ENCODE measurements at places on chromosomes 5 and 9. TPM values are rescaled to one million over a fixed set of nuclear protein-coding genes. Genes with fewer than 3 reads are reported as not detected.

SLC31A2 gene
- 9.9 TPM for total RNA-seq

GNPDA1 gene
- total RNA-seq: 151 TPM

IL3 gene
- total RNA-seq: not detected

ALDH1A1 gene
- total RNA-seq: 0.71 TPM

SOWAHA gene
- total RNA-seq: 0.10 TPM

GARIN3 gene
- total RNA-seq: not detected

ECPAS gene
- 49.6 TPM for total RNA-seq

FOXE1 gene
- total RNA-seq: not detected

SYK gene
- not detected for total RNA-seq

PCDHGA10 gene
- 0.71 TPM for total RNA-seq

LRRTM2 gene
- not detected for total RNA-seq

SLC27A6 gene
- total RNA-seq: not detected

WWC1 gene
- 6.1 TPM for total RNA-seq

DDX4 gene
- total RNA-seq: not detected

CNTNAP3B gene
- total RNA-seq: 0.62 TPM

MPDZ gene
- 17.2 TPM for total RNA-seq

SNX30 gene
- total RNA-seq: 5.7 TPM

DPYSL3 gene
- total RNA-seq: 88.2 TPM

OBP2B gene
- not detected for total RNA-seq

DNA sequence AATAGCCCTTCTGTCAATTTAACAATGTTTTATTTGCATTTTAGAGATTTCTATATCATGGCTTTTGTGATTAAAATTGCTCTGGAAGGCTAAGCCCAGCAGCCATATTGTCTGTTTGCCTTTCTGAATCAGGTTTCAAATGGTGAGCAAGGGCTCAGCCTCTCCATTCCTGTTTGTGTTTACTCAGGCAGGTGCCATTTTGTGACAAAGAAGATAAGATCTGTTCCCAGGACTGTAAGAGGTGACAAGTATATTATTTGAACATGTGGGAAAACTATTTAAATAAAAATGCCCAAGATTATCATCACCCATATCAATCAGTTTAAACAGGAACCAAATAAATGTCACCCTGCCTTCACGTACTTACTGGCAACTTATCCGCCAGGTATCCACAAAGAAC, 641.3 kb upstream of the KLF4 start:
- DNase-seq: no peak

DNA sequence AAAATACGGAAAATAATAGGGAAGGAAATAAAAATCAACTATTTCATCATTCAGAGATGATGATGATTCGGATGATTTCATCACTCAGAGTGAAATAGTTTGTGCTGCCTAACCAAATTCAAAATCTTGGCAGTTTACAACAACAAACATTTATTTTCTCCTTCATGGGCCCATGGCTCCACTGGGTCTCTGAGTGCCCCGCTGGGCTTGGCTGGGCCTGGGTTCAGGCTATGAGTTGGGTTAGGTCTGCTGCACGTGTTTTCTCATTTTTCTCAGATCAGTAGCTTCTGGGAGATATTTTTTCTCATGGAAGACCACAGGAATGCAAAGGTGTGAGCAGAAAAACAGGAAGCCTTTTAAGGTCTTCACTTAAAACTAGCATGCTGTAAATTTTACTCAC, 24.0 kb upstream of the F2RL1 start:
- DNase-seq: peak; percentile 60

- DNase-seq: peak; percentile 21
Measured at GRCh38 chr9:121884057-121884541, 209.0 kb downstream of the TTLL11 start.

- peak; percentile 99 for DNase-seq
Measured at GRCh38 chr5:134503088-134503936, 22.2 kb upstream of the JADE2 start.

DNA sequence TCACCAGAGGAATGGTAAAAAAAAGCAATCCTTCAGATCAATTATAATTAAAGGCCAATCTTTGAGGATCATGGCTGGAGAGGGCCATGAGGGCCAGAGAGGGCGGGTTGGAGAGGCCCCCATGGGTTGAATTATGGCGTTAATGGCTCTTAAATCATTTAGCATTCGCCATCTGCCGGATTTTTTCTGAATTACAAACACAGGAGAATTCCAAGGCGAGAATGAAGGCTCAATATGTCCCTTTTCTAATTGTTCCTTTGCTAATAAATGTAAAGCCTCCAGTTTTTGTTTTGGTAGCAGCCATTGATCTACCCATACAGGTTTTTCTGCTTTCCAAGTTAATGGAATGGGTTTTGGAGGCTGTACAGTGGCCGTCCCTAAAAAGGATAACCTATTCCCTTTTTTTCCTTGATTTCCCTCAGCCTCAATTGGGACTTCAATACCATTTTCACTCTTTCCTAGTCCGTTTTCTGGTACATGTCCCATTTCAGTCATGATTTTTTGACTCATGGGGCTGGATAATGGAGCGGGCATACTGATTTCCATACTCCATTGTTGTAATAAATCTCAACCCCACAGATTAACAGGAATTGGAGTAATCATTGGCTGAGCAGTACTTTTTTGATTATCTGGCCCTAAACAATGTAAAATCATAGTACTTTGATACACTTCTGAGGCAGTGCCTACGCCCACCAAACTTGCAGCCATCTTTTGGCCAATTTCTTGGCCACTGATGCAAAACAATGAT, 6.7 kb upstream of the TMEM141 start:
- no peak for DNase-seq

- DNase-seq: no peak
Measured at GRCh38 chr5:61949679-61950435, 356.1 kb upstream of the KIF2A start.

DNA sequence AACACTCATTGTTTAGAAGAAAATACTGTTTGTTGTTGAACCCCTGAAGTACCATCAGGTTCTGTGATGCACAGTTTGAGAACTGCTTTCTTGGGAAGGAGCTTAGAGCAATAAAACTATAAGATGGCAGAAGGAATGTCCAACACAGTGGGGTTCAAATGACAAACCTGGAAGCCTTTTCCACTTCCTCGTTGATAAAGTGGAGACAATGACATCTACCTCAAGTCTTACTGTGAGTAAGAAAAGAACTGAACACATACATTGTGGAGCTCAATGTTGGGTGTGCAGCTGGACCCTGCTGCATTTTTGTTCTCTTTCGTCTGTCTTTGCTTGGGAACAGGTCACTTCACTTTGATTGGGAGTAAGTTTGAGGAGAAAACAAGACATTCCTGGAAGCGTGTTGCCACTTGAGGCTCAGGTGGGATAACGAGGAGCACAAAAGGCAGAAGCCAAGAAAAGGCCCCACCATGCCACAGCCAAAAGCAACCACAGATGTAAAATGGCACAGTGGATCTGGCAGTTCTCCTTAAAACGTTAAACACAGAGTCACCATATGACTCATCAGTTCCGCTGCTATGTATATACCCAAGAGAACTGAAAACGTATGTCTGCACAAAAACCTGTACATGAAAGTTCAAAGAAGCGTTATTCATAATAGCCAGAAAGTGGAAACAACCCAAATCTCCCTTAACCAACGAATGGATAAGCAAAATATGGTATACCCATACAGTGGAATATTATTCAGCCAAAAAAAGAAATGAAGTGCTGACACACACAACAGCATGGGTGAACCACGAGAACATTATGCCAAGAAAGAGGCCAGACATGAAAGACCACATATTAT, 42.9 kb upstream of the SUB1 start:
- DNase-seq: peak; percentile 57

- DNase-seq: no peak
Measured at GRCh38 chr5:153118018-153118417, 372.5 kb upstream of the GRIA1 start.

DNA sequence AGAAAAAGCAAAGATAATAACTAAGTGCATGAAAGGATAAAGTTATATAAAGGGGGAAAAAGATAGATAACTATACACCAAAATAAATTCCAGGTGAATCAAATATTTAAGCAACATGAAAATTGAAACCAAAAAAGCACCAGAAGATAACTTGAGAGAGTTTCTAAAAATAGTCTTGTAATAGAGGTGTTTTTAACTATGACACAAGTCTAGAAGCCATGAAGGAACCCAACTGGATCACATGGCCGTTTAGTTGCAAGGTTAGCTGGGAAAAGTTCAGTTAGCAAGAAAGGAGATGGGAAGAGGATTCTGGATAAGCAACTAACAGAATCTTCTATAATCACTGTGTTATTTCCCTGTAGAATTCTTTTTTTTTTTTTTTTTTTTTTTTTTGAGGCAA, 9.2 kb upstream of the RASA1 start:
- DNase-seq: no peak

- no peak for DNase-seq
Measured at GRCh38 chr5:127431977-127432585, 85.4 kb upstream of the PRRC1 start.

- no peak for DNase-seq
Measured at GRCh38 chr5:121175986-121176385, 675.7 kb upstream of the FTMT start.

DNA sequence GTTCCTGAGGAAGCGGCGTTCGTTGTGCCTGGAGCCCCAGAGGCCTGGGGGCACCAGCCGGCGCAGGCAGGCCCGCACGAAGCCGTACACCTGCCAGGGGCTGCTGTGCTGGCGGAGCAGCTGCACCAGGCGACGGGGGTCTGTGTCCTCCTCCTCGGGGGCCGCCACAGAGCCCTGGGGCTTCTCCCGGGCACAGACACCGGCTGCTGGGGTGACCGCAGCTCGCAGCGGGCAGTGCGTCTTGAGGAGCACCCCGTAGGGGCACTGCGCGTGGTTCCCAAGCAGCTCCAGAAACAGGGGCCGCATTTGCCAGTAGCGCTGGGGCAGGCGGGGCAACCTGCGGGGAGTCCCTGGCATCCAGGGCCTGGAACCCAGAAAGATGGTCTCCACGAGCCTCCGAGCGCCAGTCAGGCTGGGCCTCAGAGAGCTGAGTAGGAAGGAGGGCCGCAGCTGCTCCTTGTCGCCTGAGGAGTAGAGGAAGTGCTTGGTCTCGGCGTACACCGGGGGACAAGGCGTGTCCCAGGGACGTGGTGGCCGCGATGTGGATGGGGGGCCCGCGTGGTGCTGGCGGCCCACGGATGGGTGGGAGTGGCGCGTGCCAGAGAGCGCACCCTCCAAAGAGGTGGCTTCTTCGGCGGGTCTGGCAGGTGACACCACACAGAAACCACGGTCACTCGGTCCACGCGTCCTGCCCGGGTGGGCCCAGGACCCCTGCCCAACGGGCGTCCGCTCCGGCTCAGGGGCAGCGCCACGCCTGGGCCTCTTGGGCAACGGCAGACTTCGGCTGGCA, 1.3 kb downstream of the TERT start:
- no peak for DNase-seq

GRCh38 chr5:54514841-54515432, 2.6 kb upstream of the SNX18 start:
- DNase-seq: peak; percentile 80

- peak; percentile 64 for DNase-seq
Measured at GRCh38 chr9:32294106-32294505, 90.3 kb upstream of the ACO1 start.

DNA sequence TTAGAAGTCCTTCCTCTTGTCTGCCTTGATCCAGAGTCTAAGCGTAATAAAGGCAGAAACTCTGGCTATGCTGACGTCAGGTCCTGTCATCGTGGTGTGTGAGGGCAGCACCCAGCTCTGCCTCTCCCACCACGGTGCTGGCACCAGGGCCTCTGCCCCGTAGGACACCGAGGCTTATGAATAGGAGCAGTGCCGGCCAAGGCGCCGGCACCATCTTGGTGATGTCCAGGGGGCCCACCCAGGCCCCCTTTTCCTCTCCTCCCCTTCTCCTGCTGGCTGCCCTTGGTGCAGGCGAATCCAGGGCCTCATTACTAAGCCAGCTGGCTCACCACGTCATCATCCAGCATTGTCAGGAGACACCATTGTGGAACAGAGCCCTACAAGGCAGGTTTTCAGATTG, 252.3 kb downstream of the FANCC start:
- no peak for DNase-seq

DNA sequence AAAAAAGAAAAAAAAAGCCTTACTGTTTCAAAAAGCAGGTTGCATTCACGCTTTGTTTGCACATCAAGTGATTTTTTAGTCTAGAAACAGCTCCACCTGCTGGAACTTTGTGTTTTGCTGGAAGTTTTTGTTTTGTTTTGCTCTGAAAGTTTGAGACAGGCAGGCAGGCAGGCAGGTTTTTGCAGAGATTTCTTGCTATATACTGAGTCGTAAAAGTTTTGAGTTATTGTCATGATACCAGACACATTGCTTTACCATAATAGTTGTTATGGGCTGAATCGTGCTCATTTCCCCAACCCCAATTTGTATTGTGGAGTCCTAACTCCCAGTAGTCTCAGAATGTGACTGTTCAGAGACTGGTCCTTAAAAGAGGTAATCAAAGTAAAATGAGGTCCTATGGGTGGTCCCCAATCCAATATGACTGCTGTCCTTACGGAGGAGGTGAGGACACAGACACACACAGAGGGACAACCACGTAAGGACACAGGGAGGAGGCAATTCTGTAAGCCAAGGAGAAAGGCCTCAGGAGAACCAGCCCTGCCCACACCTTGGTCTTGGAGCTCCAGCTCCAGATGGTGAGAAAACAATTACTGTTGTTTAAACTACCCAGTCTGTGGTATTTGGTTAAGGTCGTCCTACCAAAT, 20.9 kb downstream of the OR2Y1 start:
- peak; percentile 42 for DNase-seq

- DNase-seq: no peak
Measured at GRCh38 chr9:112371060-112371459, 8.8 kb upstream of the HSDL2 start.

DNA sequence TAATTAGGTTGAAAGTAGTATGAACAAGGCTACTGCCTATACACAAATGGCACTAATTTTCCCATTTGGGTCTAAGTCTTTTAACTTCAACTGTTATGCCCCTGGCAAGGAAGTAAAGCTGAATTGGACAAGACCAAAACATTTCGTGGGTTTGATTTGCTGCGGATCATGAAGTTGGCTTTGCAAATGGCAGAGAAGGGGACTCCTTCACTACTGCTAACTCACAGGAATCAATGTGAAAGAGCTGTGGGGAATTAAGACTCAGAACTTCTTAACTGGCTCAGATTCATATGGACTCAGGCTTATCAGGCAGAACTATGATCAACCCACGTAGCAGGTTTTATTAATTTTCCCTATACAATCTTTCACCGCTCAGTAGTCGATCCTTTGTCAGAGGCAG, 73.8 kb upstream of the IFNE start:
- peak; percentile 74 for DNase-seq

GRCh38 chr9:121107029-121107428, 32.3 kb downstream of the CNTRL start:
- DNase-seq: peak; percentile 18

DNA sequence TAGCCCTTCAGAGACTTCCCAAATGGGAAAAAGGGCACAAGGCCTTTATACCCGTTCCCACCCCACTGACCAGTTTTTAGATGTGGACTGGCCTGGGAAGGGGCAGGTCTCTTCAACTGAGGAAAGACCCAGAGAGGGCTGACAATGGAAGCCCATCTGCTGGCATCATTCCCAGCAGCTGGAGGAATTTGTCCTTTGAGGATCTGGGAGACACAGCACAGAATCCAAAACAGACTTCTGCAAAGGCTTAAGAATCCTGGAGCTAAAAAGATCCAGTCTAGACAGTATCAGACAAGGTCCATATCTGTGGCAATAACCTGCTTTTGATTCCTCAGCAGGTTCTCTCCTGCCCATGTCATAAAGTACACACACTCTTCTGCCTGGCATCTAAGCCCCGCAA, 329.2 kb downstream of the TMEM167A start:
- DNase-seq: no peak

Data from M059J (cell line).